ENCODE measurements at places on chromosomes 2 and 18.

GRCh38 chr18:11676867-11677266 lies 12.2 kb upstream of the GNAL start:
- DNase-seq: no peak

- DNase-seq: no peak
Observed at GRCh38 chr18:59704146-59704545, 6.9 kb upstream of the CCBE1 start.

DNA sequence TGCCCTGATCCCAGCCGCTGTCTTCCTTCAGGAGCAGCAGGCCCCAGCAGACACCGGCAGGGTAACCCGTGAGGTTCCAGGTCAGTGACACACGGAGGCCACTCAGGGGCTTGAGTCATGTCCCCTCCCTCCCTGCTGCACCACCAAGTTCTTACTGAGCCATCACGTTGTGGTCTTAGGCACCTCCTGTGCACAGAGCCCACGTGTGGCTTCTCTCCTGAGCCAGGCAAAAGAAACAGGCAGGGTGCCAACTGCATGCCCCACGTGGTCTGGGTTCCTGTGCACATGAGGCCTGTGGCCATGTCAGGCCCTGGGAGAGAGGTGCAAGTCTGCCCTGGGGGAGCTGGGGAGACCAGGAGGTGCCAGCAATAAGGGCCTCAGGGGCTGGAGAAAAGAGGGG lies 264.8 kb downstream of the KLHL29 start:
- DNase-seq: no peak

DNA sequence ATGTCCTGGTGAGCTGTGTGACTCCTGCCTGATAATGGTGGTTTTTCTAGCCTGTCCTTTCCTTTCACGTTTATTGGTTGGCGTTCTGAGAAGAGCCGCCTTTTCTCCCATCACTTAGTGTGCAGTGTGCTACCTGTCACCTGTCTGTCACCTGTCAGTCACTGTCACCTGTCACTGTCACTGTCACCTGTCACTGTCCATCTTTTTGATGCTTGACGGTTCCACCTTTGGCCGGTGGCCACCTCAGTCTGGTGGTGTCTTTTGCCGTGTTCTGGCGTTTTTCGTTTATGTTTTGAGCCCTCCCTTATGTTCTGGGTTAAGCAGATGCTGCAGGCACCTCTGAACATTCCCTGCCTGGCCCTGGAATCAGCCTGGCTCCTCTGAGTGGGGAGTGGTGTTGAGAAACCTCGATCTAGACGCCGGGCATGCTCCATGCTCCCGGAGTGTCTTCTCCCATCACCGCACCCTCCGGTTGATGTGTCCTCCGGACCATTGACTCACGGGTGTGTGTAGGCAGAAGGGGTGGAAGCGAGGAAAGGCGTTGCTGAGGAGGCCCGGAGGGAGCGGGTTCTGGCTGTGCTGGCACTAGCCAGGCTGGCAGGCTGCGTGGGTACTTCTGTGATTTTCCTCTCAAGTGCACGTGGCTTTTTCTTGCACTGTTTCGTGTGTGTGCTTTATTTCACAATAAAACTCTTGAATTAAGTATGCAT lies 20.7 kb downstream of the DTYMK start:
- DNase-seq: no peak

- DNase-seq: no peak
Observed at GRCh38 chr2:147433822-147434221, 411.0 kb upstream of the ACVR2A start.

GRCh38 chr18:13611601-13612195 lies 114.7 kb downstream of the FAM210A start:
- no peak for DNase-seq

GRCh38 chr2:118309946-118310680 lies 221.8 kb downstream of the INSIG2 start:
- DNase-seq: peak; percentile 55

DNA sequence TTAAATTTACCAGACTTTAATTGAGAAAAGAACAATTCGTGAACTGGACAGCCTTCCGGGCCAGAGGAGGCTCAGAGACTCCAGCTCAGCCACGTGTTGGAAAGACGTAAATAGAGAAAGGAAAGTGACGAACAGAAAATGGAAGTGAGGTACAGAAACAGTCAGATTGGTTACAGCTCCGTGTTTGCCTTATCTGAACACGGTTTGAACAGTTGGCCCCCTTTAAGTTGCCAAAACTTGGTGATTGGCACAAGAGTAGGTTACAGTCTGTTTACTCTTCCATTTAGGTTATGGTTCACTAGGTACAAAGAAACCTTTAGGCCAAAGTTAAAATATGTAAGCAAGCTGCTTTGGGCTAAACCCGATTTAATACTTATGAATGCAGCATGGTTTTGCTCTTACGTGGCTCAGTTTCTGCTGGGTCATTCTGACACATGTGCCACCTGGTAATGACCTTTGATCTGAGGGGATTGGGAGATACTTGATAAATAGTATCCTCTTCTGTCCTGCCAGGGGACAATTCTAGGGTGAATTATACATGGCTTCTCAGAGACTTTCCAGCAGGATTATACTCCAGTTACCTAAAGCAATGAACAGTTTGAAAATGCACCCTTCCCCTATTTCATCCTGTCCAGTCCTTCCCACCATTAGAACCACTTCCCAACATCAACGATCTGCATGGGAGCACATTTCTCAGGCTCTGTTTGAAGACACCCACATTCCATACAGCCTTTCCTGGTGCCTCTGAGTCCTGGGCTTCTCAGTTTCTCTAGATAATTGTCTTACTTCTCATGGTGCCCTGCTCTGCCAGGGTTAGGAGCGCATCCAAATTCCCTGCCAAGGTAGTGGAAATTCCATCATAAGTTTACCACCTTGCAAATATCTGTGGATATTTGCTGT lies 65.1 kb upstream of the TGIF1 start:
- no peak for DNase-seq

GRCh38 chr2:96202152-96202854 lies 6.3 kb downstream of the STARD7 start:
- DNase-seq: no peak

GRCh38 chr2:44672431-44672830 lies 269.1 kb upstream of the SIX3 start:
- no peak for DNase-seq

DNA sequence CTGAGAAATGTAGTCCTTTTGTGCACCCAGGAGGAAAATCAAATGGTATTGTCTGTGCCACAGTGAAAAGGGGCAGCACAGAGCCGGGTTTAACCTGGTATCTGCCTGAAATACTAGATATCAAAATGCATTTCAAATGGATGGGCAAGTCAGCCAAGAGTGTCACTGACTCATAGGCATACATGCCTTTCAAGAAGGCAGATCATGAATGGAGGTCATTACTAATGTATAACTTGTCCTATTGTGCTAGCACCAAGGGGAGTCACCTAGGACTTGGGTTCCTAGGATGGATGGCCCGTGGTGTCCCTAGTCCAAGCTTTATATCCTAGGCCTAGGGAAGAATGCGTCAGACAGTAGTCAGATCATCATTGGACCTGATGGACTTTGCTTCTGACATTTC lies 49.9 kb downstream of the TCF7L1 start:
- DNase-seq: no peak

GRCh38 chr2:20135631-20136050 lies 84.2 kb upstream of the LAPTM4A start:
- peak; percentile 2 for DNase-seq

- DNase-seq: no peak
Observed at GRCh38 chr2:223046470-223047040, 5.4 kb upstream of the KCNE4 start.

DNA sequence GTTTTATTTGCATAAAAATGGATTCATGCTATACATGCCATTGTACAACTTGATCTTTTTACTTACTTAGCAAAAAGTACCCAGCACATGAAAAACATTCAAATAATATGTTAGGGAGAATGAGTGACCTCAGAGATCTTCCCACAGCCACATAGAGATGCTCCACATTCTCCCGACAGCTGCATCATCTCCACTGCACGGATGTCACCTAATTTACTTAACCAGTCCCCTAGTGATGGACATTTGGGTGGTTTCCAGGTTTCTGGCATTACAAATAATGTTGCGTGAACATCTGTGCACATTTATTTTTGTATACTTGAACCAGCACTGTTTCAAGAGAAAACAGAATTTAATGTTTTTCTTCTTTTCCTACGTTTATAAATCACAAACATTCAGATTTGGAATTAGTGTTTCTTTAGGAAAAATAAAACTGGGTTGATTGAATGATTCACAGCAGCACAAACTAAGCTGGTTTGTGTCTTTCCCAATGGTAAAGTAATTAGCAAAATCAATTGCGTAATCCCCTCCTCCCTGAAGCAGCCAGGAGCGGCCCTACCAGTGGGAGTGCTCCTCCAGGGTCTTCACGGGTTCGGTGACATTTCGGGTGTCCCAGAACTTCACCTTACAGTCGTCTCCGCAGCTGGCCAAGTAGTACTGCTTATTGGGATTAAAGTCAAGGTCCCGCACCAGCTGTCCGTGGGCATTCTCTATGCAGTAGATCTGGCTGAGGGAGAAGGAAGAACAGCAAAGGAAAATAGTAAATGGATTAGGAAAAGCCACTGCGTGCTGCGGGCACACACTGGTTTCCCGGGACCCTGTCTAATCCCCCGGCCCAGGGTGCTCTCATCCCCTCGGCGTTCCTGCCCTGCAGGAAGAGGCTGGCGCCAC lies 183.9 kb downstream of the EIPR1 start:
- DNase-seq: no peak

GRCh38 chr18:33231474-33232317 lies 208.8 kb downstream of the CCDC178 start:
- peak; percentile 37 for DNase-seq

- no peak for DNase-seq
Observed at GRCh38 chr2:181992776-181993175, 7.1 kb downstream of the PPP1R1C start.

DNA sequence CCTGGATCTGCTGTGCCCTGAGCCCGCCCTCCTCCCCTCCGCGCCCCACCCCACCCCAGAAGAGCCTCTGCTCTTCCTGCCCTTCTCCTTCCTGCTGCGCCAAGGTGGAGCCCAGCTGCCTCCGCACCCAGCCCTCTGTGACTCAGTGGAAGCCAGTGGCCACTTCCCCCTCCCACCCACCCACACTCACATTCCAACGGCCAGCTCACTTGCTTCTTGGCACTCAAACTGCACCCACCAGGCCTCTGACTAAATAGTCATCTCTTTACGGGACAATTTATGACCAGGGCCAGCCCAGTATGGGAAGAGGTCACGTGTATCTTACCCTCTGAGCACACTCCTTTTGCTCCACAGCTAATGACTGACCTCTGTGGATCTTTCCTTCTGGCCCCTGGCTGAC lies 150.4 kb upstream of the SLC1A4 start:
- no peak for DNase-seq

- DNase-seq: no peak
Observed at GRCh38 chr18:63511285-63511684, 30.9 kb upstream of the SERPINB12 start.

- DNase-seq: peak; percentile 42
Observed at GRCh38 chr18:21997207-21998143, 171.9 kb upstream of the GATA6 start.

DNA sequence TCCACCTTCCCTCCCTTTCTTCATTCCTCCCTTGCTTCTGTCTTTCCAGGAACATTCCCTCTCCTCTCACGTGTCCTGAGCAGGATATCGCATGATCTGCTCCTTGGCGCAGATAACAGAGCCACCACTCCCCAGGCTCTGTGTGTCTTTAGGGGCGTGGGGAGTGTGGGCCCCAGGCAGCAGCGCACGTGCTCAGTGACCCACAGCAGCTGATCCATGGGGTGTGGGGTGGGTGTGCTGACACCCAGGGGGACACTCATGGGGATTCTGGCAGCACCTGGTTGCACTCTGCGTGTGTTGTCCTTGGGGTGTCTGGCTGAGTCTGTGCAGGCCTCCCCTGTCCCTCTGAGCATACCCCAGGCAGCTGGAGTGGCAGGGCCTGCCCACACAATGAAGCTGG lies 9.9 kb upstream of the FOSL2 start:
- no peak for DNase-seq

DNA sequence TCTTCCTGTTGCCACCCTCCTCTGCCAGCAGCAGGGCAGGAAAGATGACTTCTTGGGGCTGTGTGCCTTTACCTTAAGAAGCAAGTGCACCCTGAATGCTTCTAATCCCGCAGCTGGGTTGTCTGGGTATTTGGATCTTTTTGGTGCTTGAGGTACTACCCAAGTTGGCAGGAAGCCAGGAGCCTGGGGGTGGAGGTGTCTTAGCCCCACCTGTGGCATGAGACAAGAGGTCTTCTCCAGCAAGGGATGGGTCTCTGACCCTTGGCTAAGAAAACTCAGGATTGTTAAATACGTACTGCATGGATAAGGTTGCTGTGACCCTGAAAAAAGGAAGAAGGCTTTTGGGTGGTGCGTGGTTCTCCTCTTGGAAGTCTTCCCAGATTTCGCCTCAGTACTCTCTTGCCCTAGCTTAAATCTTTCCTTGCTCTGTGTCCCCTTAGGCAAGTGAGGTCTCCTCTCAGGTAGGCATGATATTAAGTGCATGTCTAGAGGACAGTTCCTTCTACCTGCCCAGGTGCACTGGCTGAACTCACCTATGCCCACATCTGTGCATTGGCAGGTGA lies 4.3 kb downstream of the HPCAL1 start:
- no peak for DNase-seq

All from CD4-positive, alpha-beta T cell treated with Interleukin-2 at 100 ng/mL for 4 hours (primary cell).